ENCODE measurements at places on chromosomes 1 and 21.

DNA sequence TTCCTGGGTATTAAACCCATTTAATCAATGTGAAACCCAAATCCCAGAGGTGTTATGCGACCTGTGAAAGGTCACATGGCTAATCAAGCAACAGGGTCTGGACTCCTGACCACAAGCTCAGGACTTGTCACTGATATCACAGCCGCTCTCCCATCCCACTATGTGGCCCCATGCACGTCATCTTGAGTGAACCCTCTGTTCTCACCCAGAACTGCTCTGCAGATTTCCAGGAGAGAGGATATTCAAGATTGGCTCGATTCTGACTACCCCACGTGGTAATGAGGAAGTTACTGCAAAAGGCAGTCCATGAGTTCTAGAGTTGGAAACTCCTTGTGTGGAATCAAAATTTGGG is 173.5 kb upstream of the ETV3 start:
- no peak for DNase-seq

DNA sequence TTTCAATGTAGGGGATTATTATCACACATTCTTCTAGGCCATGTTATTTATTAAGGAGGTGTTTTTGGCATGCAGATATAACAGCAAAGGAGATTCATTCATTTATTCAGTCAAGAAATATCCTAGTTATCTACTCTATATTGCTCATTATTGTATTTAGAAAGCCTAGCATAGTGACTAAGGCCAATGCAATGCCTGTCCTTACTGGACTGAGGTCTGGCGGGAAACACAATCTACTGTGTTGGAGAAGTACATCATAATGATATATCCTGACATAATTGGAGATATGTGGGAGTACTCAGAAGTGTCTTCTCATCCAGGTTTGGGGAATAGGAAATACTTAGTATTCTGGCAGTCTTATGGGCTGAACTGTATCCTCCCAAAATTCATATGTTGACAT is 421.5 kb upstream of the USP24 start:
- peak; percentile 56 for DNase-seq

DNA sequence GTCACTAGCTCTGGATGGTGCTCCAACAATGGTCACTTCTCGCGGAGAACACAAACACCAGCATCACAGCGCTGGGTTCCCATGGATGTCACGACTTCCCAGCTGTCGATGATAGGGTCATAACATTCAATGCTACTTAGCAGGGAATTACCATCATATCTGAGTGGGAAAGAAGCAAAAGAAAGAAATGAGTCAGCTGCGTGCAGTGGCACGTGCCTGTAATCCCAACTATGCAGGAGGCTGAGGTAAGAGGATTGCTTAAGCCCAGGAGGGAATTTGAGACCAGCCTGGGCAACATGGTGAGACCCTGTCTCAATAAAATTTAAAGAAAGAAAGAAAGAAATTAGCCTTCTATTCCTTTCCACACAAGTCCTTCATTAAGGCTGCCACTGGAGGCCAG is 3.6 kb upstream of the RABIF start:
- no peak for DNase-seq

DNA sequence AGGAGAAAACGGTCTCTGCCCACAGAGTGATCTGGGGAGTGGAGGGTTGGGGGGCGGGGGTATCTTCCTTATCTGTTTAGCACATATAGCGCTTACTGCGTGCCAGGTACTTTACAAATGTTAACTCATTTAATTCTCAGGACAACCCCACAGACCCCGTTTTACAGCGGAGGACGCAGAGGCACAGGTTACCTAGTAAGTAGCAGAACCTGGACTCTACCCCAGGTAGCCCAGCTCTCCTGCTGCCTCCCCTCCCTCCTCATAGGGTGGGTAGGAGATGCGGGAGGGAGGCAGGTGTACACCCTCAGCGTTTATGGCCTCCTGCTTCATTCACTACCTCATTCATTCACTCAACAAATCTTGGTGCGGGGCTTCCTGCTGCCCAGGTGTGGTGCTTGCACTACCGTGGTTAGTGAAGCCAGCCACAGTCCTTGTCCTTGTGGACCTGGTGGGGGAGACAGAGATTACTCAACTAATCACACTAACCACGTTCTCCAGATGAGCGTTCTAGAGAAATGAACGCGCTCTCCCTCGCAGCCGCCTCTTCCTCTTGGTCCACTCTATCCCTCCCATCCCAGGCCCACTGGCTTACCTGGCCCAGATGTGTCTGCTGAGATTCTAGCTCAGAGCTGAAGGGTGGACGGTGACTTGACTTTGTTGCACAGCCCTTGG is 102.0 kb downstream of the IER5 start:
- no peak for DNase-seq

- DNase-seq: peak; percentile 95
Measured at GRCh38 chr1:178536844-178537371, 24.0 kb downstream of the TEX35 start.

GRCh38 chr1:39689214-39689613 is 2.0 kb downstream of the HPCAL4 start:
- DNase-seq: no peak

DNA sequence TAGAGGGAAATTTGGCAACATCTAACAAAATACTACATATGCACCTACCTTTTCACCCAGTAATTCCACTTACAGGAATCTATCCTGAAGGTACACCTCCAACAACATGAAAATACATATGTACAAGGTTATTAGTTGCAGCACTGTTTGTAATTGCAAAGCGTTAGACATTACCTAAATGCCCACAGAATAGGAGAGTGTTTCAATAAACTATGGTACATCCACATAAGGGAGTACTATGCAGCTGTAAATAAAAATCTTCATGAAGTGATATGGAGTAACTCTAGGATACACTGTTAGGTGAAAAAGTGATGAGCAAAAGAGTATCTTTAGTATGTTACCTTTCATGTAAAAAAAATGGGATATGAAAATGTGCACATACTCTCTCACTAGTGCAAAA is 126.1 kb downstream of the ACBD6 start:
- no peak for DNase-seq

GRCh38 chr1:92698932-92699331 is 86.0 kb downstream of the EVI5 start:
- no peak for DNase-seq

GRCh38 chr1:17109892-17110554 is 9.2 kb downstream of the PADI2 start:
- DNase-seq: no peak

GRCh38 chr1:67759692-67760029 is 73.6 kb downstream of the GNG12 start:
- no peak for DNase-seq

DNA sequence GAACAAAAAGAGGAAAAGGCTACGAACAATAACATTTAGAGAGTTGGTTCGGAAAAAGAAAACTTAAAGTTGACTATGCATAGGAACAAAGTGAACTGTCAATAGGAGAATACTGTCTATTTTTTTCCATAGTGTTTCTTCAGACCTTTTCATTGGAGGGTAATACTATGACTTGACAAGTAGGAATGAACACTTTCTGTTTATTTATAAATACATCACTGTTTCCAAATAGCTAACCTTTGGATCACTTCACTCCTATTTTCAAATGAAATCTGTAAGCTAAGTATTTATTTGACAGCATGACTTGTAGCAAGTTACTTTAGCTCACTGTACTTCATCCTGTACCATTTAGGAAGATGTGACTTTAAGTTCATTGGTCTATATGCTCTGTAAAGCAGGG is 221.3 kb downstream of the COL24A1 start:
- no peak for DNase-seq

DNA sequence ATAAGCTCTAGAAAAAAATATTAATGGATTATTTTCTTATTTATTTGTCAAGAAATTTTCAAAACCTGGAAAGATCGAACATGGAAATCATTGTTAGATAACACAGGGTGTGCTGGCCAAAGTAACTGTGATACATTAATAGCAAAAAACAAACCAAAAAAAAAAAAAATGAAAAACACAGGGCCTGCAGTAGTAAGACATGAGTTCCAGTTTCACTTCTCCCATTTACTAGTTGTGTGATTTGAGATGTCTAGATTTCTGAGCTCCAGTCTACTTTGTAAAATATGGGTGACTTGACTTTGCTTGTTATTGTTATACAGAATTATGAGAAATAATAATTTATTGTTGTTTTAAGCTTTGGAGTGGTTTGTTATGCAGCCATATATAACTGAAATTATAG is 13.6 kb downstream of the FAM177B start:
- no peak for DNase-seq

GRCh38 chr1:44693159-44693558 is 18.6 kb downstream of the ARMH1 start:
- DNase-seq: no peak

Data from brain microvascular endothelial cell (primary cell).